Mesendoderm (in vitro differentiated cells): ENCODE measurements at places on chromosomes 1 and 21.

DNA sequence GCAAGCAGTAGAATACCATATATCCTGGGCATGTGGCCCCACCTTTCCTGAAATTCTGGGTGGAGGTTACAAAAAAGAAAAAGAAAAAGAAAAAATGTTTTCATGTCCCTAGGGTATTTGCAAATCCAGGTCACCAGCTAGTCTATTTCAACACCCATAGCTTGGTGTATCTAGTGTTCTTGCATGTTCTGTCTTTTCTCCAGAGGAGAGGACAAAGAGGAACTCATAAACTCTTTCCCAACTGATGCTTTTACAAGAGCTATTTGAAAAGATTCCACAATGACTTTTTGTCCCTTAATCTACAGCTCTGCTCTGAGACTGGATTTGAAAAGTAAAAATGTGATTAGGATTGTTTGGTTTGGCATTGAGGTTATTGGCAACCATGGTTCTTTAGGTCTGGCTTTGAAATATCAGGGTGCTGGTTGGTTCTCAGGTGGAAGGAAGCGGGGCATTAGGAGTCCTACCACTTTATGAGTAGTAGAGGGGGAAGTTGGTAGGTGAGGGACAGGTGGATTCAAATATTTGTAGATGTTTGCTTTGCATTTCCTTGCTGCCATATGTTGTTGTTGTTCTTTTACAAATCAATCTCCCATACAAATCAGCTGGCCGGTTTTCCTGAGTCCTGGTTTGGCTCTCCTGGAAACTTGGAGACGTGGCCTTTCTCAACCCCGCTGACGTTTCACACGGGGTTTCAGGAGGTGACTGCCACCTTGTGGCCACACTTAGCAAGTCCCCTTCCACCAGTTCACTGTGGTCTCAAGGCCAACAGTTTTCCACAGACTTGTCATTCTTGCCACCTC is 126.7 kb upstream of the KIAA0040 start:
- H3K27ac ChIP-seq, result no peak overlapping the region
- no peaks in the 10 kb centered on the region for H3K27me3 ChIP-seq
- DNase-seq, result peak; percentile 78
- no peaks in the 10 kb centered on the region for H3K4me1 ChIP-seq
- no peaks in the 10 kb centered on the region for H3K36me3 ChIP-seq

- H3K27me3 ChIP-seq, result no peaks in the 10 kb centered on the region
- no peaks in the 10 kb centered on the region for H3K4me1 ChIP-seq
- no peaks in the 10 kb centered on the region for H3K36me3 ChIP-seq
- no peak for DNase-seq
Measured at GRCh38 chr1:34655206-34655874, 99.5 kb upstream of the GJB5 start.

DNA sequence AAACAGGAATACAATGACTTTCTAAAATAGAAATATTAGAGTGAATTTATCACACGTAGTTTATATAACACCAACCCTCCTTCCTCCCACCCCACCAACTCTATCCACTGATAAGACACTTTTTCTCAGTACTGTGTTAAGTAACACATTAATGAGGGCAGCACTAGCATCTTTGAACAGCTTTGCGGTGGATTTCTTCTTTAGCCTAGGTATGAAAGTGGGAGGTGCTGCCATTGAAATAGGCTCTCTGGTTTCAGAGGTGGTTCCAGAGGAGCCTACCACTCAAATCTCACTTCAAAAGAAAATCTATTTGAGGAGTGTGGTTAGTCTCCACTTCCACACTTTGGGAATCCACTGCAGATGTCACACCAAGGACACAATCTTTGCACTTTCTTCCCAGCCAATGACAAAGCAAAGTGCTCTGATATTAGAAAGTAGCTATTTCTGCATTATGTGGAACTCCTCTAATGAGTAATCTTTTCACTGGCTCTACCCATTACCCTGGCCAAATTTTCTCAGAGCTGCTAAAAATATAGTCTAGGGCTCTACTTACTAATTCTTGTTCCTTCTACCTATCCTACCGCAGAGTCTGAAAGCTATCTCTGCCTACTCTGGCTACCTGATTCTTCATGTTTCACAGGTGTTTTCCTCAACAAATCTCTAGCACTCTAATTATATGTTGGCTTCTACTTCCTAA is 1667.8 kb downstream of the MRPL39 start:
- no peak for DNase-seq
- H3K36me3 ChIP-seq, result no peaks in the 10 kb centered on the region
- H3K27ac ChIP-seq, result no peak overlapping the region
- H3K4me1 ChIP-seq, result no peaks in the 10 kb centered on the region
- H3K4me3 ChIP-seq, result no peak overlapping the region

- H3K4me3 ChIP-seq, result no peak overlapping the region
- H3K36me3 ChIP-seq, result no peaks in the 10 kb centered on the region
- H3K4me1 ChIP-seq, result no peaks in the 10 kb centered on the region
Measured at GRCh38 chr1:20493839-20494608, 8.0 kb upstream of the CAMK2N1 start.

GRCh38 chr1:111085676-111086075 is 54.2 kb downstream of the DRAM2 start:
- no peak for DNase-seq
- H3K4me3 ChIP-seq, result no peak overlapping the region
- H3K4me1 ChIP-seq, result no peaks in the 10 kb centered on the region
- H3K36me3 ChIP-seq, result no peaks in the 10 kb centered on the region

DNA sequence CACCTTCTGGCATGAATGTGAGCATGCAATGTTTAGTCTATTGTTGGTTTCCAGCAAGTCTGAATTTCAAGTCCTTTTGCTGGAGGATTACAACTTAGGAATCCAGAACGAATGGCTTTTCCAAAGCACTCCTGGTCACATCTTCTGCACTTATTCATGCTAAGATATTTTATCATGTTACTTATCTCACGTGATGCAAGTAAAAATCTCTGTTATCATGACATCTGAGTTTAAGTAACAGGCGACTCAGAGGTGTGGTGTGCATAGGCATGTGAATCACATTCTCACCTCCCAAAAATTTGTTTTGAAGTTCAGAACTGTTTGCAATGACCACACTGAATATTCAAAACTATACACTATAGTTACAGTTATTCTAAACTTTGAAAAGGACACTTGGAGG is 204.8 kb upstream of the FGGY start:
- H3K36me3 ChIP-seq, result no peaks in the 10 kb centered on the region
- H3K27ac ChIP-seq, result no peak overlapping the region
- H3K4me1 ChIP-seq, result peaks cover 4% of the 10 kb centered on the region
- no peak for DNase-seq

GRCh38 chr1:27807385-27807784 is 23.2 kb upstream of the PPP1R8 start:
- no peak for DNase-seq
- peaks cover 1% of the 10 kb centered on the region for H3K36me3 ChIP-seq
- H3K27me3 ChIP-seq, result no peaks in the 10 kb centered on the region

- no peaks in the 10 kb centered on the region for H3K36me3 ChIP-seq
- no peak overlapping the region for H3K4me3 ChIP-seq
- no peaks in the 10 kb centered on the region for H3K4me1 ChIP-seq
Measured at GRCh38 chr1:6353619-6353954, 40.0 kb downstream of the ACOT7 start.

- H3K27ac ChIP-seq, result no peak overlapping the region
- peak; percentile 81 for DNase-seq
- H3K36me3 ChIP-seq, result no peaks in the 10 kb centered on the region
- H3K4me1 ChIP-seq, result peaks cover 2% of the 10 kb centered on the region
- H3K4me3 ChIP-seq, result no peak overlapping the region
Measured at GRCh38 chr1:22318279-22318981, 133.2 kb upstream of the ZBTB40 start.

DNA sequence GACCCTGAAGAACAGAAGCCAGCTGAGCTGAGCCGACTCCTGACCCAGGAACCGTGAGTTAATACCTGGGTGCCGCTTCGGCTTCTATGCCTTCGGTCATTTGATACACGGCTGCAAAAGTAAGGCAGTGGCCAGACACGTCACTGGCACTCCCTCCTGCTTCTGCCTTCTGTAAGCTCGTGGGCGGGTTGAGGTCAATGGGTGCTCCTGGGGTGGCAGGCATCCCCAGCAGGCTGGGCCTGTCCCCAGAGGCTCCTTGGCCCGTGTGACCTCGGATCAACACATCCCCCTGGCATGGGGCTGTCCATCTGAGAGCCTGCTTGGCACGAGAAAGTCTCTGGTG is 35.7 kb upstream of the COL6A1 start:
- H3K36me3 ChIP-seq, result no peaks in the 10 kb centered on the region
- no peak overlapping the region for H3K27ac ChIP-seq
- H3K27me3 ChIP-seq, result no peaks in the 10 kb centered on the region
- H3K4me1 ChIP-seq, result no peaks in the 10 kb centered on the region
- H3K4me3 ChIP-seq, result no peak overlapping the region

GRCh38 chr1:175784831-175785230 is 41.4 kb upstream of the TNR start:
- DNase-seq, result no peak
- no peaks in the 10 kb centered on the region for H3K36me3 ChIP-seq
- peaks cover 3% of the 10 kb centered on the region for H3K4me1 ChIP-seq
- H3K27me3 ChIP-seq, result no peaks in the 10 kb centered on the region
- no peak overlapping the region for H3K27ac ChIP-seq

- DNase-seq, result no peak
- no peaks in the 10 kb centered on the region for H3K27me3 ChIP-seq
- no peak overlapping the region for H3K27ac ChIP-seq
Measured at GRCh38 chr1:87190402-87190801, 138.3 kb upstream of the LMO4 start.

DNA sequence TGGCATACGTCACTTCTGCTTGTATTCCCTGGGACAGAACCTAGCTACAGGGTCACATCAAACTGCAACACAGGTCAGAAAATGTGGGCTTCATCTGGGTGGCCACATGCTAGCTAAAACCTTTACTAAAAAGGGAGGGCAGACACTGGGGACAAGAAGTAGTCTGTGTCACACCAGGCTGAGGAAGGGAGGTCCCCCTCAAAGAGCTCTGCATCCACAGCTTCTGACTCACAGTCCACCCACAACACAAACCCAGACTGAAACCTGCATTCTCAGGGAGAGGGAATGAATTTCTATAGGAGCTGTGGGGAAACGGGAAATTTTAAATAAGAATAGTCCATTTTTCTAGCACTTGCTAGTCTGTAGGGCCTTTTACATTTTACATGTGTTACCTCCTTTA is 16.2 kb downstream of the OLIG2 start:
- H3K4me1 ChIP-seq, result no peaks in the 10 kb centered on the region
- no peaks in the 10 kb centered on the region for H3K36me3 ChIP-seq
- H3K4me3 ChIP-seq, result no peak overlapping the region
- no peak for DNase-seq

- H3K36me3 ChIP-seq, result no peaks in the 10 kb centered on the region
- H3K4me1 ChIP-seq, result peaks cover 6% of the 10 kb centered on the region
- no peak overlapping the region for H3K27ac ChIP-seq
- DNase-seq, result no peak
Measured at GRCh38 chr1:51324251-51325010, 5.9 kb downstream of the TTC39A start.

DNA sequence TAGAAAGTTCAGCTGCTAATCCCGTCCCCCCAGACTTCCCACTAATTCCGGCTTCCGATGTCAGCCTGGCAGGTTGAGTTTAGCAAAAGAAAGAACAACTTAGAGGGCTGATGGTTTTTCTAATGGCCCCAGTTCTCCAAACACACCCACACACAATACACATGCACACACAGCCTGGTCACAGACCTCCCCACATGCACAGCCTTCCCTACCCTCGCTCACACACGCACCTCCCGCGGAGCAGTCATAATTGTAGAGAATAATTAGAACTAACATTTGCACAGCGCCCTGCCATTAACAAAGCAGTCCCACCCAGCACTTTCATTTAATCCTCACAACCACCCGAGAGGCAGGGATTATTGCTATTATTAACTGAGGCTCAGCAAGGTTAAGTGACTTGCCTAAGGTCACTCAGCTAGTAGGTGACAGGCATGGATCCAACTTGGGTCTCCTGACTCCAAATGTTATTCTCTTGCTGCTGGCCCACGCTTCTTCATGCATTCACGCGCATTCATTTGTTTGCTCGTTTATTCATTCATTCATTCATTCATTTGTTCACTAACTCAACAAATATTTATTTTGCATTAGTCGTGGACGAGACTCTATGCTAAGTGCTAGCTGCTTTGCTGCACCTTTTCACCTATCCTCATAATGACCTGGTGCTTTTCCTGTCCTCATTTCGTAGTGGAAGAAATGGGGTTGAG is 274.9 kb downstream of the FOXD2 start:
- peaks cover 22% of the 10 kb centered on the region for H3K27me3 ChIP-seq
- H3K4me1 ChIP-seq, result no peaks in the 10 kb centered on the region

DNA sequence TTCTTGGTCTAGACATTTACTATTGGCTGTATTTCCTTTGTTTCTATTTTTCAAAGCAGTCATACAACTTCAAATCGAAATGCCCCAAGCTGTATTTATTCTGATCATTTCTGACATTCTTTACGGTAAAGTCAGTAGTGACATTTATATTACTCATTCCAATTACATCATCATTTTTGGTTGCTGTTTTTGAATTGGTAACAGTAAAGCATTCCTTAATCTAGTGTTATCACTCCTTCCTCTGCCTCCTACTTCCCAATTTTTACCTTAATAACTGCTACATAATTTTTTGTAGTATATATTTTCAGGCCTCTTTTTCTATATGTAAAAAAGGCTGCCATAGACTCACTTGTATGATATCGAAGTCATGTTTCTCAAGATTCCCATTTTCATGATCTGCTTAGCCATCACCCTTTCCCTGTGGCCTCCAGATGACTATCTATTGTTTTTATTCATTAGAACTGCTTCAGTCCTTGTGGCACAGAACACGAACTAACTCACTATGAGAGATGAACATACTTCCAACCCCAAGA is 167.2 kb downstream of the RUNX1 start:
- no peak overlapping the region for H3K27ac ChIP-seq
- H3K4me3 ChIP-seq, result no peak overlapping the region
- no peak for DNase-seq
- peaks cover 10% of the 10 kb centered on the region for H3K27me3 ChIP-seq
- H3K36me3 ChIP-seq, result no peaks in the 10 kb centered on the region

DNA sequence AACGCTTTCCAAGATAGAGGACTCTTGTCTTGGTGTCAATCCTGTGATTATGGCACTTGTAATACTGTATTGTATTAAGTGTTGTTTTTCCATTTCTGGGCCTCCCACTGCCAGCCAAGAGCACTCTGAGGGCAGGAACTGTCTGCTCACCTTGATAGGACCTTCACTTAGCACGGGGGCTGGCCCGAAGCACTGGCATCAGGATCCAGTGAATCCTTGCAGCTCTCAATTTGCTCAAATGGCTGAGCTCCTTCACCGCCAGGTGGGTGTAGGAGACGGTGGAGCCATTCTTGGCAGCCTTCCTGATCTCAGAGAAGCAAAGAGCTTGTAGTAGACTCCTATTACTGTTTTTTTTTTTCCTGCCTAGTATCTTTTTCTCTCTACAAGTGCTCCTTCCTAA is 17.7 kb downstream of the MECR start:
- no peak overlapping the region for H3K4me3 ChIP-seq
- H3K4me1 ChIP-seq, result peaks cover 3% of the 10 kb centered on the region
- no peaks in the 10 kb centered on the region for H3K27me3 ChIP-seq
- H3K36me3 ChIP-seq, result peaks cover 2% of the 10 kb centered on the region
- no peak for DNase-seq

GRCh38 chr1:211487082-211487481 is 4.9 kb downstream of the RD3 start:
- no peaks in the 10 kb centered on the region for H3K4me1 ChIP-seq
- no peaks in the 10 kb centered on the region for H3K36me3 ChIP-seq
- no peak overlapping the region for H3K27ac ChIP-seq
- no peaks in the 10 kb centered on the region for H3K27me3 ChIP-seq
